ENCODE measurements at places on chromosomes 2 and 18.
A peak's percentile ranks its signal among the peaks of the same experiment; 100 is the strongest.

GRCh38 chr2:231296401-231296974 is 98.1 kb downstream of the ARMC9 start:
- DNase-seq: no peak

DNA sequence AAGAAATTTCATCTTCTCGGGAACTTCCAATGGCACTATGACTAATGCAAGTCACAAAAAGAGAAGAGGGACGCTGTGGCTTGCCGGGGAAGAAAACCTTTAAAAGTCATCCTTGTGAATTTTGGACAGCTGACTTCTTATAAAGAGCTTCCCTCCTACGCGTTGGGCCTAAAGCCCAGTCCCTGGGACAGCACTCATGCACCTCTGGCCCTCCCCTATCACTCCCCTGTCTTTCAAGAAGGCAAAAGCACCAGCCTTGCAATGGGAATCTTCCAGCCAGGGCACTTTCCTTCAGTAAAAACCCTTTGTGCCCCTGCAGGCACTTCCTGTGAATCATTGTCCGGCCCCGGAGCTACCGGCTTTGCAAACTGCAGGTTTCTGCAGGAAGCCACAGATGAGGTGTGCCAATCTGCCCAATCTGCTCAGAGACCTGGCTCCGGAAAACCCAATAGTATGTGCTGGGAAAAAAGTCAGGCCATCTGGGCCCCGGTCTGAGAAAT is 7.1 kb downstream of the MREG start:
- no peak for DNase-seq

GRCh38 chr18:65761636-65762295 is 11.0 kb downstream of the CDH7 start:
- no peak for DNase-seq

DNA sequence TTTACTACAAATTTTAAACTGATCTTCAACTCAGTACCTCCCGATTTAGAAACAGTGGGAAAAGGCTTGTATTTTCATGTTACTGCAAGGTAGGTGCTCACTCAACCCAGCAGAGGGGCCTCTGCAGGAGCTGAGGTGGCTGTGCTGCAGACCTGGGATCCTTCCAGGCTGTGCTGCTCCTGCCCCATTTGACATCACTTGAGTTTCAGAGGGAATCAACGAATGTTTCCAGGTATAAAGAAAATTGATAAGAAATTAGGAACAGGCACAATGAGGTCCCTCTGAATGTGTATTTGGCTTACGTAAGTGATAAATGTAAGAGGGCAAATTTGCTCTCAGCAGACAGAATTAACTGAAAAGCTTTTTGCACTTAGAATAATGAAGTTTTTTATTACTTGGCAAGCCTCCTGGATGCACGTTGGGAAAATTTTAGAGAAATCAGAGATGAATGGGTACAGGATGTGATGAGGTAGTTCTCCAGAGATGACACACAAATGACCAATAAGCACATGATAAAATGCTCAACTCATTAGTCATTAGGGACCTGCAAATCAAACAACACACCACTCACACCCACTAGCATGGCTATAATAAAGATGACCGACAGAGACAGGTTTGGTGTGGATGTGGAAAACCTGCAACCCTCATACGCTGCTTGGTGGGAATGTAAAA is 114.0 kb downstream of the NOL10 start:
- peak; percentile 93 for DNase-seq

GRCh38 chr18:52991246-52991645 is 651.2 kb downstream of the DCC start:
- no peak for DNase-seq

- DNase-seq: no peak
These were observed 15.2 kb upstream of the ANKRD53 start for GRCh38 chr2:70962885-70963878.

GRCh38 chr2:187034434-187034833 is 185.5 kb upstream of the ZSWIM2 start:
- DNase-seq: no peak

- DNase-seq: no peak
These were observed 163.2 kb upstream of the MYO3B start for GRCh38 chr2:170014769-170015168.

DNA sequence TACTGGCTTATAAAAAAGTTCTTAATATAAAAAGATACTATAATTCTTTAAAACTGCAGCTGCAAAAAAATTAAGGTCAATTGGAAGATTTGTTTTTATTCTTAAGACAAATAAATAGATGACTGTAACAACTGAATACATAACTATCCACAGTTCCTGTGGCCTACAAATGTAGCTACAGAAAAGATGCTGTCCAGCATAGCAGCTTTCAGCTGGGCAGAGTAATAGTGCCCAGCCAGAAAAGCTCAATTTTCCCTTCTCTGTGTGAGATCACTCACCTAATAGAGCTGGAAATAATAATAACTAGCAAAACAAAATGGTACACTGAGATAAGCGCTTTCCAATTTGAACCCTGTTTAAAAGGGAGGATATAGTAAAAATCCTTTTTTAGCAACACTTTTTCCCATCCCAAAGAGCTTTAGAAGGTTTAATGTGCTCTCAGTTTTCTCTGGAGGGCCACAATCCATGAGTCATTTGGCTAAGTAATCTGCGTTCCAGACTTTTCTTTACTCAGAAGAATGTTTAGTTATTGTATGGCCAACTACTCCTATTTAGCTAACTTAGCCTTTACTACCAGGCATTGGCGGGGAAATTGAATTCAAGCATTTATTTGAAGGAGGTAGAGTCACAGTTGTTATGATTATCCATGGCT is 158.1 kb upstream of the SLC39A10 start:
- peak; percentile 41 for DNase-seq

GRCh38 chr2:30224151-30224550 is 7.2 kb upstream of the LBH start:
- DNase-seq: no peak

- no peak for DNase-seq
These were observed 24.0 kb upstream of the FAM136A start for GRCh38 chr2:70325875-70326274.

DNA sequence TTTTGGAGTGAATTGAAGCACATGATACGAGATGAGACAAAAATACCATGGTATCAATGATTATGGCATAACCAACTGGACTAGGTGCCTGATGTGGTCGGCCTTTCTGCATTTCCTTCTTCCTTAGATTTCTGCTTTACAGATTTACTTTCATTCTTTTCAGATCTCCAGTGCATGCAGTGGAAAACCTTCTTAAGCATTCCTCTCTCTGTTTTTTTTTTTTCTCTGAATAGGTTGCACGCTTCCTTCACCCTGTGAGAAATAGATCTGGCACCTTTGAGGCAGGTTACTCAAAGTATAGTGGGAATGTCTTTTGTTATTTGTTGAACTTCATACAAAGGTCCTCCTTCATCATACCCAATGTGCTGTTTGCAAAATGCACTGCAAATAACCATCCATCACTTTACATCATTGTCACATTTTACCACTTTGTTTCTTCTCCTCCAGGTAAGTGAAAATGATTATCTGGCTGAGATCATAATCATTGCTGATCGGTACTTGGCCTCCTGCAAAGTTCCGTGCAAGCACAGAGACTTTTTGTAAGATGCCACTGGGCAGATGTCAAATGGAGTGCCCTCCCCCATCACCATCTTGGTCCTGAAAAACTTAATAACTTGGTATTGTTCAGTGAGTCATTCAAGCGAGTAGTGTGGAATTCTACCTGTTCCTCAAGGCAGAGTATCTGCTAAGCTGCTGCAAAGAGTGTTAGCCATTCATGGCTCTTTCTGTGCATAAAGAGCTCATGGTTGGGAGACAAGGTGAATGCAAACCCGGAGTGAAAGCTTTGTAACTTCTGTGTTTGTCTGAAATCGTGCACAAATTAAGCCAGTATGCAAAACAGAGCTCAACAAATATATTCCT is 30.0 kb upstream of the KLHL14 start:
- no peak for DNase-seq

DNA sequence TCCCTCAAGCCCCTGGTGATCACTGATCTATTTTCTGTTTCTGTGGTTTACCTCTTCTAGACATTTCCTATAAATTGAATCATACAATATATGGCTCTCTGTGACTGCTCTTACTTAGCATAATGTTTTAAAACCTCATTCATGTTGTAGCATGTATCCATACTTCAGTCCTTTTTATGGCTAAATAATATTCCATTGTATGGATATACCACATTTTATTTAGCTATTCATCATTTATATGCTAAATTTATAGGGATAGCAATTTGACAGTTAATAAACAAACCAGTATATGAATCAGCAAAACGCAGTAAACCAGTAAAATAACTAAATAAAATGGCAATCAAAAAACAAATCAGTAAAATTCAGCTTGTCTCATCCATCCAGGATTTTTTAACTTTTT is 286.1 kb upstream of the HNRNPA3 start:
- DNase-seq: no peak

DNA sequence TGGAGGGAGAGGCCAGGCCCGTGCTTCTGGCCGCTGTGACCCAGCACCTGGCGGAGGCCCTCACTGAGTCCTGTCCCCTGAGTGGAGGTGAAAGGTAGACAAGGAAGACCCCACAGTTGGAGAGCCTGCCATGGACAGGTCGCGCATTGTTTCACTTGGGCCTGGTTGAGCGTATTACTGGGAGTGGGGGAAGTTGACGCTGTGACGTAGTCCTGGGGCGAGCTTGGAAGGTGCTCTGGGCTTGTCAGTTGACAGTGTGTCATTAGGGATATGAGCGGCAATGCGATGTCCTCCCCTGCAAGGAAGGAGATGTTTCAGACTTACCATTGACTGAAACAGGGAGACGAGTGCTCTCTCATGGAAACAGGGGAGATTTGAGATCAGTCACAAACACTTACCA is 127.1 kb downstream of the SH3RF3 start:
- DNase-seq: no peak

DNA sequence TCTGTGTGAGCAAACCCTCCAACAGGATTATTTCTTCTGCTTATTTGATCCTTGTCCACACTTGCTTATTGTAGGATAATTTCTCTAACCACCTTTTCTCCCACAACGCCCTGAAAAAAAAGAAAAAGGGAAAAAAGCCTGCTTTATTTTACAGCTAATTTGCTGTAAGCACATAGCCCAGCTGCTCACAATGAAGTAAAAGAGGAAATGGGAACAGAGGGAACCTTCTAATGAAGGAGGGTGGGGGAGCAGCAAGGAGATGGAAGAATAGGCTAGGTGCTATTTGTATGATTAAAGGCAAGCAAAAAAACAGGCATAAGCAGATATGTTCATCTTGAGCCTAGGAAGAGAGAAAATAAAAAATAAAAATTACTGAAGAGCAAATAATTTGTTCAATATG is 331.6 kb downstream of the TXNL1 start:
- DNase-seq: no peak

- DNase-seq: no peak
These were observed 104.3 kb downstream of the CSRNP3 start for GRCh38 chr2:165573534-165574461.

DNA sequence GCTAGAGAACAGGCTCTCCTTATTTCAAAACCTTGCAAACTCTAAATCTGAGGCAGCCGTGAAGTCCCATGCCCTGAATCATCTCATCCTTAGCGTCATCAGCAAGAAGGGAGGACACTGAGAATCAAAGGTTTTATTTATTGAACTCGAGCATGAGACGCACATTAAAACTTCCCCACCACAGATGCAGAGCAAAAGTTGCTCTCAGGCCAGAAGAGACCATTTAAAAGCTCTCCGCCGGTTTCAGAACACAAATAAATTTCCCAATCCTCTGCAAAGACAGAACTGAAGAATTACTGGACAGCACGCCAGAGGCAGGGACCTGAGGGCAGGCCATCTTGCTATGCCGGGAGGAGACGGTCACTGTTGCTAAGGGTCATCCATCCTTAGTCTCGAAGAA is 1.3 kb downstream of the AMMECR1L start:
- DNase-seq: peak; percentile 61

GRCh38 chr2:26608557-26608956 is 32.6 kb downstream of the CIB4 start:
- DNase-seq: no peak

DNA sequence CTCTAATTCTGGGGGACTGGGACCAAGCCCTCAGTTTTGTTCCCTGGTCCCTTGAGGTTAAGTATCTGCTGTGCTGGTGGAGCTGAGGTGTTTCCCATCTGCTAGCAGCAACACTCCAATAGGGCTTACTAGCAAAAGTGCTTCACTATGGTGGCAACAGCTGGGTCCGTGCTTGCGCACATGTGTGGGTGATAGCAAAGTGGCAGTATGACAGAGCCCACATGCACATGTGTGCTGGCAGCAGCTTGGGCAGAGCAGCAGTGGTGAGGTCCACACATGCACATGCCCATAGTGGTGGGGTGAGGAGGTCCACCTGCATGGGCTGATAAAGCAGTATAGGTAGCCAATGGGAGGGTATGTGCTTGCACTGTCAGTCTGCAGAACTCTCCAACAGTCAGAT is 1723.7 kb downstream of the SUCLG1 start:
- DNase-seq: no peak

DNA sequence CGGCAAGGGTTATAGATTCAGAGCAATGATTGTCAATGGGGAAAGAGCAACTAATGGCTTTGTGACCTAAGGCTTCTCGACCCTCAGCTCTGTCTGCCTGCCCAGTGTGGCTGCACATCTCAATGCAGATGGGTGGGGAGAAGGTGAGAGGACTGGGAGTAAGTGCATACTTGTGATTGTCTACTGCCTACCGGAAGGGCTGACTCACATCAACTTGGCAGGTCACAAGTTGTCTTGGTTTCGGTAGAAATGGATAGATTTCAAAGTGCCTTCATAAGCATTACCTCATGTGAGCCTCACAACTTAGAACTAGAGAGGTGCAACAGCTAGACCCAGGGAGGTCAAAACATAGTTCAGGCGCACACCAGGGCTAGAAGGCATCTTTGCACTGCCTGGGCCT is 29.4 kb downstream of the STAT1 start:
- peak; percentile 57 for DNase-seq

- DNase-seq: no peak
These were observed 36.1 kb downstream of the TET3 start for GRCh38 chr2:74020702-74021406.

DNA sequence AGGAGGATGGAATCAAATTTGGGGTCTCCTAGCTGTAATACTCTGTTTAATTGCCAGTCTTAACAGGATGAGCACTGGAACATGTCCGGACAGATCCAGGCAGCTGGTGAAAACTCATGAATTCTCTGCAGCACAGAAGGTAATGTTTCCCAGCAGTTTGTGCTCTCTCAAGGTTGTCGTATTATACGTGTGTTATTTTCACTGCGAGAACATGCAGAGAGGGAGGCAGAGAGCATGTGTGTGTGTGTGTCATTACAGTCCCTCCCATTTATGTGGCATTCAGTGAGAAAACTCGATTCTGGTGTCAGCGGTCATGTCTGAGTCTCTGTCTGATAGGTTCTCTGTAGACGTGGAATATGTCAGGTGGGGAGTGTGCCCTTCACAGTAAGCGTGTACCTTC is 150.2 kb upstream of the POU3F3 start:
- DNase-seq: no peak

DNA sequence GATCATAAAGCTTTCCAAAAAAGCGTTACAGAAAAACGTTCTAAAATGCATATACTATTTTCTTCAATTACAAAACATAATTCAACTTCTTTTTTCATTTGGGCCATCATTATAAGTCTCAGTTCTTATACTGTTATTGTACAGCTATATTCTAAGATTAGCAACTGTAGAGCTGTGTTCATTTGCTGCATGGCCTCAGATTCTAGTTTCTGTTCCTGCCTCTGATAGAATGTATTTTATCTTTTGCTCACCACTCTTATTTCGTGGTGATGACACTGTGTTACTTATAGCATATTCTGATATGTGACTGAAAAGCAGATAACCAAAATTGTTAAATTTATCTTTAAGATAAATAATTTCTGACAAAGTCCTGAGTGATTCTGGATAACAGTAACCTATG is 67.2 kb downstream of the PTRHD1 start:
- DNase-seq: no peak

Measured in HFFc6 (cell line).